Midbrain (tissue), 1 donor: ENCODE measurements at places on chromosomes 1 and 21.

- no peak for DNase-seq
Observed at GRCh38 chr1:81420760-81421159, 380.0 kb upstream of the ADGRL2 start.

DNA sequence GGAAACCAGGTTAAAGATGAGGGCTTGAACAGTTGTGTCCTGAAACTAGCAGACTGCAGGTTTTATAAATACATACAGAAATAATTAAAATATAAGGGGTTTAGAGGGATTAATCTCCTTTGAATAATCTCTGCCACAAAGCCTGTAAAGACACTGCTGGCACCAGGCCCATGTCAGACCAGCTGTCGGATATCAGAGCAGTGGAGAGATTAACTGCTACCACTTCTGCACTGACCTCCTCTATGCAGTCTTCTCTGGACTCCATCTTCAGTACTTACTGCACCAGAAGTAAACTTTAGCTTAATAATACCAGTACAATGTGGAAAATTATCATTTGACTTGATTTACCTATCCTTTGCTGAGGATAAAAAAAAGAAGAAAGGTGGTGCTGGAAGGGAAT is 128.6 kb downstream of the LHX4 start:
- peak; percentile 9 for DNase-seq

DNA sequence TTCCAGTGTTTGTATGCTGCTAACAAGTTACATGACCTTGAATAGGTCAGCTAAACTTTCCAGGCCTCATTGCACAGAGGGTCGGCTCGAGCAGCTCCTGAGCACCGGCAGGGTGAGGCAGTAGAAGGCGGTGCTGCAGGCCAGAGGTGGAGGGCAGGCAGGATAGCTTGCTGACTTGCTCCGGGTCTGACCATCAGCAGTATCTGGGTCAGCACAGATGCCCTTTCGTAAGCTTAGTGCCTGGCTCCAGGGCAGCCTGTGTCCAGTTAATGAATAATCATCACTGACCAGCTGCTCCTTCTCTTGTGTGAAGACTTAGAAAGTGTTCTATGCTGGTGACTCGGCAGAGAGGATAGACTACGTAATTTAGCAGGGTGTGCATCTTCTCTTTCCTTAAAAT is 6.9 kb downstream of the MAPKAPK2 start:
- DNase-seq = no peak

- DNase-seq = no peak
Observed at GRCh38 chr1:81409780-81410274, 390.9 kb upstream of the ADGRL2 start.

DNA sequence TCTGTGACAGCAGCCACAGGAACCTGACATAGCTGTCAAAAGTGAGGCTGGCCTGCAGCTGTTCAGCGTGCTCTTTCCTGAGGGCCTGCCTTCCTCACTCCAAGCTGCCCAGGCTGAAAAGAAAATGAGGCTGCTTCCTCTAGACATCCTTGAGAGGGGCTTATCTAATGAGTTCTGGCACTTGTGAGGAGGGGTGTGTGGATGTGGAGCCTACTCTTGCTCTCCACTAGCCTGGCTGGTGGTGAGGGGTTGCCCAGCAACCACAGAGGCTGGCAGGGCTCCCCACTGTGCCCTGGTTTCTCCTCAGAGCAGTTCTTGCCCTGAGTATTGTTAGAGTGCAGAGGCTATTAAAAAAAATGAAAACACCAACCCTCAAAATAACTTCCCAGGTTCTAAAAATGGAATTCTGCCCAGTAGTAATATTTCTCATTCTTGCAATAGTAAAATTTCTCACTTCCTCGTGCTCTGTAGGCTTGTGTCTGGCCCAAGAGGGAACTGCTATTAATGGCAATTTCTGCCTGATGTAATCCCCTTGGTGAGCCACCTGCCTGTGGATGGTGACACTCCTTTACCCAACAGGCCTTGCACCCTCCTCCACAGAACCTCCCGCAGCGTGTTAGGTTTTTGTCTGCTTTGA is 52.6 kb upstream of the EPS8L3 start:
- DNase-seq = peak; percentile 12

DNA sequence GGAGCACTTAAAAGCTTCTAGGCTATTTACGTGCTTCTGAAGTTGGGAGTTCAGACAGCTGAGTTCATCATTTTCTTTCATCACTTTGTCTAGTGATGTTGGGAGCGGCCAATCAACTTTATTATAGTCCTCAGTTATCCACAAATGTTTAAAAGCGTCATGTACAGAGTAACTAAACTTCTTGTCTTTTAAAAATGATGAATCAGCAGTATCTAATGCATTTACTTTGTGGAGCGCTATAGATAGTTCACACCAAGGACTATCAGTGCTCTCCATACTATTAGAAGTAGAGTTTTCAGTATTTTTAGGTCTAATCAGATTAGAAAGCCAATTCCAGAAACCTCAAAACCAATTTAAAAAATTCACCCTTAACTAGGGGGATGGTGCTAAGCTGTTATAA is 778.7 kb upstream of the PRMT6 start:
- DNase-seq = no peak

DNA sequence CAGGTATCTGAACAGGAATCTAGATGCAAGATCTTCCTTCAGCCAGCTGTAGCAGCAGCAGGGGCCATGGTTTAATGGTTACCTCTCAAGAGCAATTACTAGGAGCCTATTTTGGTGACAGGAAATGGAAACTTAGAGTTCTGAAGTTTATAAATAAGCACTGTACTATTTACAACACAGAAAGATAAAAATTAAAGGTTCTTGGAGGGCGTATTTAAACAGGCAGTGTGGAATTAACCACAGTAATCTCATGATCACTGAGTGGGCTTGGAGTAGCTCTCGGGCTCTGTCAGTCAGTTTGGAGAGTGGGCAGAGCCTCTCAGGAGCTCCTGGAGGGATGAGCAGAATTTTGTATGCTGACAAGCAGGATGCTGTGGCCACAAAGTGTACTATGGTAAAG is 10.2 kb upstream of the FCRL5 start:
- DNase-seq = no peak

DNA sequence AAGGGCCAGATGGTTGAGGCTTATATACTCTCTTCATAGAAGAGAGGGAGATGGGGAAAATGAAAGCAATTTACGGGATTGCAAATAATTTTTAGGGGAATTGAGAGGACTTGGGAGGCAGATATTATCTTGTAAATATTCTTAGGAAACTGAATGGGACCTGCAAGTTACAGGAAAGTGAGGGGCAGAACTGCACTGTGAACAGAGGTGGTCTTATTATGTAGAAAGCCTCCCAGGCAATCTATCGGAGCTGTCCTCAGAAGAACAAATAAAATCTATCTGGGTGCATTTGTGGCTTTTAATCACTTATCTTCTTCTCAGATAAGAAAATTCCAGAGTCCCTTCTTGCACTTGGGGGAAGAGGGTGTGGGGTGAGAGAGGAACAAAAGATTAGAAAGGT is 223.5 kb downstream of the RHOU start:
- DNase-seq = no peak

GRCh38 chr1:42732126-42732680 is 7.8 kb downstream of the CLDN19 start:
- DNase-seq = no peak

DNA sequence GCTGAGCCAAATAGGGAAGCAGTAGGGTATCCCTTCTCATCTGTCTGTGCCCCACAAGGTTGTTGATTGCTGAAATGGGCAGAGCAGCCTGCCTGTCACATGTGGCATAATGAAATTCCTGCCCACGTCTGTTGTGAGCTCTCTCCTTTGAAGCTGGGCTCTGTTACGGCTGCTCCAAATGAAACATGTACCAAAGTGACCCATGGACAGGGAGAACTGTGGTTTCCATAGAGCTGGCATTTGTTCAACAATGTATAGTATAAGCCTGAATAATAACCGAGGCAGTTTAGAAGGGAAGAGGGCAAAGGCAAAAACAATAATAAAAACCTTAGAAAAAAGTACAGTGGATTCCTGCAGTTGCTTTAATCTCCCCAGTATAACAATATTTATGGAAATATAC is 149.7 kb downstream of the LYPLAL1 start:
- no peak for DNase-seq

- peak; percentile 67 for DNase-seq
Observed at GRCh38 chr1:27605796-27606707, 2.1 kb upstream of the AHDC1 start.

- no peak for DNase-seq
Observed at GRCh38 chr1:113576271-113576670, 183.0 kb downstream of the PHTF1 start.
